Neural cell (in vitro differentiated cells): ENCODE measurements at places on chromosomes 12 and 14. TPM values are rescaled to one million over a fixed set of nuclear protein-coding genes. Genes with fewer than 3 reads are reported as not detected.

Gene RASSF9
- polyA plus RNA-seq = 0.04 TPM in 1 of 2 replicates, not detected in the other

Gene MYF6
- not detected in 2 replicates for polyA plus RNA-seq

Gene TCL1B
- polyA plus RNA-seq = not detected in 2 replicates

Gene ALG10
- 9.1 and 12.8 TPM in 2 replicates for polyA plus RNA-seq

Gene PLEKHD1
- 0.52 TPM in 1 of 2 replicates, not detected in the other for polyA plus RNA-seq
